ENCODE measurements at places on chromosomes 4 and X.

GRCh38 chrX:149939905-149940673 lies 1.8 kb upstream of the EOLA2 start:
- DNase-seq = peak; percentile 93

DNA sequence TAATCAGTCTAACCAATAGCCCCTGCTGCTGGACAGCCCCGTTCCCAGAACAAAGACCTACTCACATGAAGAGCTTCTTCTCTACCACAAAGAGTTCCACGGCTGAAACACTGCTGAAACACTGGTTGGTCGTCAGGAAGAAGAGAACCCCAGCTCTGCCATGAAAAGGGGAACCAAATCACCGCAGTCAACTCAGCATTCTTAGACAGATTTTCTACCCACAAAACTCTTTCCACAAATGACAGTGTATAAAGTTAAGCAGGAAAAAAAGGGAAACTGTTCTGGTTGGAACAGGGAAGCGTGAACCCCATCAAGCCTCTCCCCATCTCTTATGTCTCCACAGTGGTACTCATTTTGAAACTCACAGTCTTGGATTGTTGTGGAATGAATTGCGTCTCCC lies 57.3 kb downstream of the ABCG2 start:
- no peak for DNase-seq

DNA sequence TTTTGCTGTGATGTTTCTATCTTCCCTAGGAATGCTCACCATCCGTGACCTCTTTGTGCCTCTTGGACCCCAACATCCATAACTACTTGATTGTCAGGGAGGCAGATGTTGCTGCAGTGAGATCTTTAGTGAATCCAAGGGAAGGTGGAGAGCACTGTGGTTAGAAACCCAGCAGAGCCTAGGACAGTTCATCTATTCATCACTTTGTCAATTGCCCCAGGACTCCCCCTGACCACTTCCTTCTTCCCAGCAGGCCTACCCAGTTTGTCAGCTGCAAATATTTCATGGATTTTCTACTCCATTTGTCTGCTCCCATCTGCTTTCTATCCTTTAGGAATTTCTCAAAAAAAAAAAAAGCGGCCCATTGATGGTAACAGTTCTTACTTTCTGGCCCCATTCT lies 942.8 kb downstream of the PCDH7 start:
- no peak for DNase-seq

GRCh38 chr4:81469781-81470455 lies 1.8 kb downstream of the RASGEF1B start:
- DNase-seq = no peak

- peak; percentile 44 for DNase-seq
Measured at GRCh38 chr4:98919996-98920395, 8.9 kb downstream of the EIF4E start.

- DNase-seq = no peak
Measured at GRCh38 chr4:184821242-184821641, 4.5 kb downstream of the ACSL1 start.

DNA sequence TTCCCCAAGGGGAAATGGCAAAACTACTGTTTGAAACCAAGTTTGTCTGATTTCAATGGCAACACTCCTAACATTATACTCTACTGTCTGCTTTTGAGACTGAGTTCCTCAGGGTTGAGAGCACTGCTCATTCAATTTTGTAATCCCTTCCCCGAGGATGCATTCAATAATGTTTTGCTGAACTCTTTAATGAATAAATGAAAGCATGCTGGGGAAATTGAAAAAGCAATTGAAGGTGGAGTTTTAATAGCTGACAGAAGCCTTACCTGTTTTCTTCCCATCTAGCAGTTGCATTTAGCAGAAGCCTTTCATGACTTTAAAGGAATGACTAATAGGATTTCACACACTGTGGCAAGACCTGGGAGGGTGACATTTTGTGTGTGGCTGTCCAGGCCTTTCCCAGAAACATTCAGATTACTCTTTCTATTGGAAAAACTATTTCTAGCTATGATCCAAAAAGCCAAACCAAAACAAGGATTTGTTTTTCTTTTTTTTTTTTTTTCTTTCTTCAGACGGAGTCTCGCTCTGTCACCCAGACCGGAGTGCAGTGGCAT lies 45.1 kb downstream of the DTHD1 start:
- no peak for DNase-seq

- no peak for DNase-seq
Measured at GRCh38 chr4:3200423-3201090, 48.4 kb upstream of the MSANTD1 start.

DNA sequence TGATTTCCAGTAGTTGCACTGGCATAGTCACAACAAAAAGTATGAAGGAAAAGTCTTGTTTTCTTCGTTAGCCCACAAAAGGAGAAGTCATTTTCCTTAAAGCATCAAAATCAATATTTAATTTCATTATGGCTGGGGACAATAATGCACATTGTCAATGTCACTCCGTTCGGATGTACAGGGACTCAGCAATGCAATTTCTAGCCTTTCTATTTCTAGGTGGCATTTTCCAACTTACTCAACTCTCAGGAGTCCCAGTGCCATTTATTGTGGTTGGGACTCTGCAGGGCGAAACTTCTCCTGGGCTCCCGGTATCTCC lies 99.6 kb downstream of the CEP135 start:
- DNase-seq = no peak

DNA sequence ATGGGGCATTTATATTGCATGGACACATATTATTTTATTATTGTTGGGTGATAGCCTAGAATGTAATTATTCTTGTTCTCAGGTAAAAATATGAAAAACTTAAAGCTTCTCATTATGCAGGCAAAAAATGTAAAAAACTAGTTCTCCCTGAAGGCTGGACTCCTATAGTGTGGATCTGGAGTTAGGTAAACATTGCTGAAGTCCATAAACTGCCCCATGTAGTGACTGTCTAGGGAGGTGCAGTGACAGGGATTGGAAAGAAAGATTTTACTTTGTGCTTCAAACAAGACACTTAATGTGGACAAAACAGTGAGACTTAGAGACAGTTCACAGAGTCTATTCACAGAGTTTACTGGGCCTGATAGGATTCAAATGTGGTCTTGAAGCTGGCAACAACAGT lies 17.0 kb downstream of the ADH6 start:
- DNase-seq = no peak

DNA sequence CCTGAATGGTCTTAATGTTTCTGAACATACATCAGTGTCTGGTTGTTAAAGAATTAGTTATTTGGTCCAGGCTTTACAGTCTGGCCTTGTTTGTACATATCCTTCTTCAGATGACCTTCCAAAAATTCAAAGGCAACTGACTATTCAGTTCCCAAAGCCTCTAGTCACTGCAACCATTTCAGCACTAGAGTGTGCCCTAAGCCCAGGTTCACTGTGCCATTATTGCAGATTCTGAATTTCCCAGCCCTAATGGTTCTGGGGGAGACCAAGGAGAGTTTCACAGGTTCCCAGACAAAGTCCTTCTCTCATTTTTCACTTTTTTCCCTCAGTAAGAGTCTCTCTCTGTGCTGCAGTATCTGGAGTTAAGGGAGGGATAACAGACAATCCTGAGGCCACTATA lies 235.8 kb downstream of the TRAM1L1 start:
- no peak for DNase-seq

DNA sequence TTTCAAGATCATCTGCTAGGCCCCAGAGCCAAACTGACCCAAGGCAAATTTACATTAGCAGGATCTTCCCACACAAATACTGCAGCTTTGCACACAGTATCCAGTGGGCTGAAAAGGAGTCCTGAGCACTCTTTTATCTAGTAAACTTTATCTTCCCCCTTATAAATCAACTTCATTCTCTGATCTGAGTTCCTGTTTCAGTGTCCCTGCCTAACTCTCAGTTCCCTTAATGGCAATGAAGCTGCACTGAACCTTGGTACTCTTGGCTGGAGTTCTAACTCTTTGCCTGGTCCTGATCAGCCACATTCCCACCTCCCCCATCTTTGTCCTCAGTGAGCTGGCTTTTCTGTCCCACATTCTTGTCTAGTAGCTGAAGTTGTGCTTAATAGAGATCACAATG lies 37.4 kb downstream of the EDA2R start:
- DNase-seq = no peak

DNA sequence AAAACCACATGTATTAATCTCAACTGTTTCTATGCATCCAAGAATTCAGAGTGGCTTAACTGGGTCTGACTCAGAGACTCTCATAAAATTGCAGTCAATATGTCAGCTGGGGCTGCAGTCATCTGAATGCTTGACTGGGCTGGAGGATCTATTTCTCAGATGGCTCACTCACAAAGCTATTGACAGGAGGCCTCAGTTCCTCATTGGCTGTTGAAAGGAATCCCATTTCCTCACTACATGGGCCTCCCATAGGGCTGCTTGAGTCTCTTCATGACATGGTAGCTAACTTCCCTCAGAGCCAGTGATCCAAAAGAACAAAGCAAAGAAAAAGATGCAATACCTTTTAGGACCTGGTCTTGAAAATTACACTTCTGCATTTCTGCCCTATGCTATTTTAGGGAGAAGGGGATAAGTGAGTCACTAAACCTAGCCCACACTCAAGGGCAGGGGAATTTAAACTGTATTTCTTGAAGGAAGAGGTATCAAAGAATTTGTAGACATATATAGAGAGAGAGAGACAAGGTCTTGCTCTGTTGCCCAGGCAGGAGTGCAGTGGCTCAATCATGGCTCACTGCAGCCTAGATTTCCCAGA lies 9.8 kb downstream of the SCFD2 start:
- no peak for DNase-seq

GRCh38 chr4:136637071-136637777 lies 895.1 kb downstream of the PCDH18 start:
- no peak for DNase-seq

GRCh38 chr4:84159762-84160161 lies 339.3 kb downstream of the NKX6-1 start:
- no peak for DNase-seq

- no peak for DNase-seq
Measured at GRCh38 chr4:15894393-15894792, 44.1 kb downstream of the FGFBP1 start.

DNA sequence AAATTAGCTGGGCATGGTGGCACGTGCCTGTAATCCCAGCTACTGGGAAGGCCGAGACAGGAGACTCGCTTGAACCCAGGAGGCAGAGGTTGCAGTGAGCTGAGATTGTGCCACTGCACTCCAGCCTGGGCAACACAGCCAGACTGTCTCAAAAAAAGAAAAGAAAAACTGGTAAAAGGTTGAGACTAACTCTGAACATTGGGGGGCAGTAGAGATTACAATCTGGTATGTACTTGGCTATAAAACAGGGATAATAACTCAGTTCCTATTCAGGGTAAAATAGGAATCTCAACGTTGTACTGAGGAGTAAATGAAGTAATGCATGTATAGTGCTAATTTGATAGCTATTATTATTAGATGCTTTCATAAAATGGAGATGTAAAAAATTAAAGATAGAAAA lies 12.5 kb upstream of the KLF8 start:
- no peak for DNase-seq

GRCh38 chr4:63505714-63506460 lies 903.4 kb downstream of the TECRL start:
- DNase-seq = no peak

- peak; percentile 43 for DNase-seq
Measured at GRCh38 chr4:74874753-74875367, 58.1 kb upstream of the PARM1 start.

DNA sequence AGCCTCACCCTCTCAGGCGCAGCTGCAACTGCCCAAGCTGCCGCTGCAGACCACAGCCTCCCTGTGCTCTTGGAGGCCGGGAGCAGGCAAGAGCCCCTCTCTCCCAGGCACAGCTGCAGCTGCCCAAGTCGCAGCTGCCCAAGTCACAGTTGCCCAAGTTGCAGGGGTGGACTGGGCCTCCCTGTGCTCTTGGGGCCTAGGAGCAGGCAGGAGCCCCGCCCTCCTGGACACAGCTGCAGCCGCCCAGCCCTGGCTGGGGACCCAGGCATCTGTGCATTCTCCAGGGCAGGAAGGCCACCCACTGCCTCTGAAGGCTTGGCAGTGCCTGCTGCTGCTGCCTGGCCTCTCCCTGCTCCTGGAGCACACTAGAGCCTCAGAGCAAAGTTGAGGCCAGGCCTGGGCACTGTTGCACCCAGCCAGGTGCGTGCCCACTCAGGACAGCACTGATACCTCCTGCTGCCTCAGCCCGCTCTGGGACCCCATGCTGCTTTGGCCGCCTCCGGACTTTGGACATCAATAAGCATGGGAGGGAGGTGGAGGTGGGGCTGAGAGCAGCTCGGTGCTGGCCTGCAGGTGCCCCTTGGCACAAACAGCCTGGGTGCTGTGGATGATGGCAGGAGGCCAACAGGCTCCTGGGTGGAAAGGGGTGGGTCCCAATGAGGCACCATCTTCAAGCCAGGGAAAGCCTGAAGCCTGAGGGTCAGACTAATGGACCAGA lies 247.5 kb downstream of the PDGFC start:
- no peak for DNase-seq

GRCh38 chrX:52983321-52984000 lies 25.1 kb upstream of the FAM156A start:
- no peak for DNase-seq

Measured in fibroblast of skin of left quadriceps (primary cell).